Activated CD4-positive, alpha-beta T cell treated with anti-CD3 and anti-CD28 coated beads, Interleukin-2, Interleukin-4, amounts not matched to agents 100 ng/mL and 50 ng/mL, durations not matched to agents 16 hours and 8 hours (primary cell): ENCODE measurements at places on chromosomes 3 and 15.
A peak's percentile ranks its signal among the peaks of the same experiment; 100 is the strongest.

DNA sequence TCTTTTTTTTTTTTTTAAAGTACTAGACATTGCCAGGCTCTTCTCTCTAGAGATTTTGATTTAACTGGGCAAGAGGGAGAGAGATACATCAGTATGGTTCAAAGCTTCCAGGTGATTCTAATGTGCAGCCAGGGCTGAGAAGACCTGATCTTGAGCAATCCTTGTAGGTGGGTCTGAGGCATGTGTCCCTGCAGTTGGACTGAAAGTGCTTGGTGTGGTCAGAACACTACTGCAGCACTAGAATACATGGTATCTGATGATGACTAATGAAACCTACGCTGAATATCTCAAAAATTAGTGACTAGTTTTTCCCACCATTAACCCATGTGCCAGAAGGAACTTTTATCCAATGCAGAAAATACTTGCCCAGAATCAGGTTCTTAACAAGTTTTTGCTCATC is 34.4 kb upstream of the MYO5C start:
- peak; percentile 47 for DNase-seq

DNA sequence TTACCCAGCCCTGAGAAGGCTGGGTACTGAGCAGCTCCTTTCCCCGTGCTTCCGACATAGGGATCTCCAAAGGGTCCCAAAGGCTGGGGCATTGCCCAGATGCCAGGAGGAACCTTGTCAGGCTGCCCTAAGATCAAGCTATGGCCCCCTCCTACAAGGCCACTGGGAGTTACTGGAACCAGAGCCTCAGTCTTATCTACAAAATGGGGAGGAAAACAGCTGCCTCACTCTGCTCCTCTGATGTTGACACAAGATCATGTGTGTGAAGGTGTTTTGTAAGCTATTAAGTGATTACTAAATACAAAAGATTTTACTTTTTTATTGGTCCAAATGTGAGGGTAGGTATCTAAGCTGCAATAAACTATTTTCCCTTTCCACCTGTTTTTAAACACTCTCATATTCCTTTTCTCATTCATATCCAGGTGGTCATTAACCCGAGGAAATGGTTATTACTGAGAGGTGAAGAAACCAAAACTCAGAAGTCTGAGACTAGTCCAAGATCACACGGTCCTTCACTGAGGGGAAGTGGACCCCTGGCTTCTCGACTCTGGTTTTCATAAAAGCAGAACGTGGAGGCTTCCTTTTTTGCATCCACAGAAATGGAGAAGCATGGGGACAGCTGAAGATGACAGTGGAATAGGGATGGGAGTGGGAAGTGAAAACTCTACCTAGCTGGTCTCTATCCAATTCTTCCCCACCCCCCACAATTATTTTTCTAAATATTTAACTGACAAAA is 1.7 kb downstream of the ARPIN start:
- no peak for DNase-seq

DNA sequence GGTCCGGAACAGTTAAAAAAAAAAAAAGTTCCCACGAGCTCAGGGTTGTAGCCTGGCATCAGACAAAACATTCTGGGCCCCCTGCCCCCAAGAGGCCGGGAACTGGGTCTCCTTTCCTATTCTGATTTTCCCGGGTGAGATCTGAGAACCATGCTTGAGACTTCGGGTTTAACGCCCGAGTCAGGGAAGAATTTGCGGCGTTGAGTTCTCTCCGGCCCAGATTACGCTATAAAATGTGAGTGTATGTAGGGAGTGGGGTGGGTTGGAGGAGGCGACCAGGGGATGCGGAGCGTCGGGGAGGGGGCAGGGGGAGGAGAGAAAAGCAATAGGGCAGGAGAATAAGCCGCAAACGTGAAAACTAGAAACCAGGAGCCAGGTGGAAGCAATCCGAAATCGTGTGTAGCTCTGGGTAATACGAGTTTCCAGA is 2.7 kb downstream of the ZIC1 start:
- no peak for DNase-seq

DNA sequence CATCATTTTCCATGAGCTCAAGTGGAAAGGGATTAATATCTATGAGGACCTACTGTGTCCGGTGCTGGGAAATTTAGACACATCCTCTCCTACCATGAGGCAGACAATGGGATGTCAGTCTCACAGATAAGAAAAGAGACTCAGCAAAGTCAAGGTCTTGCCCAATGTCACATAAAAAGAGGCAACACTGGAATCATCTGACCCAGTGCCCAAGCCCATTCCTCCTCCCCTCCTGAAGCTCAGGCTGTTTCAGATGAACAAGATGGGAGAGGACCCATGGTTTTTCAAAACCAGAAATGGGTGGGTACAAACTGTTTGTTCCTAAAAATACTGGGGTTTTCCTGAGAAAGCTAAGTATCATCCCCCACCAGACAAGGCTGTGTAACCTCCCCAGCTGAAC is 22.2 kb downstream of the POC1A start:
- DNase-seq, result no peak

GRCh38 chr15:60523056-60523455 is 44.1 kb upstream of the ICE2 start:
- DNase-seq, result no peak

- DNase-seq, result no peak
Observed at GRCh38 chr3:129836381-129837064, 57.0 kb downstream of the TMCC1 start.
